ENCODE measurements at places on chromosomes 4 and X.

GRCh38 chr4:10023806-10024205, 2.5 kb upstream of the SLC2A9 start:
- no peak for DNase-seq

GRCh38 chrX:1249101-1249887, 19.3 kb upstream of the CSF2RA start:
- DNase-seq: no peak

DNA sequence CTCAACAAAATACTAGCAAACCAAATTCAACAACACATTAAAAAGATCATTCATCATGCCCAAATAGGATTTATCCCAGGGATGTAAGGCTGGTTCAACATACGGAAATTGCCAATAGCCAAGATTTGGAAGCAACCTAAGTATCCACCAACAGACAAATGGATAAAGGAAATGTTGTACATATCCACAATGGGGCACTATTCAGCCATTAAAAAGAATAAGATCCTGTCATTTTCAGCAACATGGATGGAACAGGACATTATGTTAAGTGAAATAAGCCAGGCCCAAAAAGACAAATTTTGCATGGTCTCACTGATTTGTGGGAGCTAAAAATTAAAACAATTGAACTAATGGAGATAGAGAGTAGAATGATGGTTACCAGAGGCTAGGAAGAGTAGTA, 82.0 kb upstream of the FAM241A start:
- no peak for DNase-seq

DNA sequence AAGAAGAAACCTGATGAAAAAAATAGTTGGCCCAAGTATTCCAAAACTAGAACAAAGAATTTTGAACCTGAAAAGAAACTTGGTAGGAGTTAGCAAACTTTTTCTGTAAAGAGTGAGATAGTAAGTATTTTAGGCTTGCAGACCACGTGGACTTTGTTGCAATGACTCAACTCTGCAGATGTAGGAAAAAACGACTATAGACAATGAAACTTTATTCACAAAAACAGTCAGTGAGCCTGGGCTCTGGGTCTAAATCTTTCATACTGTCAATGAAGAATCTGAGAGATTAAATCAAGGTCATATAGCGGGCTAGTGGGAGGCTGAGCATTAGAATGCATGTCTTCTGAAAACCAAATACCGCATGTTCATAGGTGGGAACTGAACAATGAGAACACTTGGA, 23.0 kb downstream of the SH3D19 start:
- DNase-seq: no peak

DNA sequence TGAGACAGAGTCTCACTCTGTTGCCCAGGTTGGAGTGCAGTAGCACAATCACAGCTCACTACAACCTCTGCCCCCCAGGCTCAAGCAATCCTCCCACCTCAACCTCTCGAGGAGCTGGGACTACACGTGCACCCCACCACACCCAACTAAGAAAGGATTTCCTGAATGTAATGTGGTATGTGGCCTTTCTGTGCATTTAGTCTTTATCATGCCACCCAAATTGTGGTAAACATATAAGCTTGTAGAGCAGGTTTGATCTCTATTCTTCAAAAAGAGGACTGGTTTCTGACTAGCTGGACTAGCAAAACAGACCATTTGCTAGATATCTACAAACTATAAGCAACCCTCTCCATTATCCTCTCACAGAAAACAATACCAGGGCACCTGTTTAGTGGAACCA, 33.6 kb downstream of the ELOVL6 start:
- no peak for DNase-seq
